ENCODE measurements at places on chromosomes 6 and 20.

DNA sequence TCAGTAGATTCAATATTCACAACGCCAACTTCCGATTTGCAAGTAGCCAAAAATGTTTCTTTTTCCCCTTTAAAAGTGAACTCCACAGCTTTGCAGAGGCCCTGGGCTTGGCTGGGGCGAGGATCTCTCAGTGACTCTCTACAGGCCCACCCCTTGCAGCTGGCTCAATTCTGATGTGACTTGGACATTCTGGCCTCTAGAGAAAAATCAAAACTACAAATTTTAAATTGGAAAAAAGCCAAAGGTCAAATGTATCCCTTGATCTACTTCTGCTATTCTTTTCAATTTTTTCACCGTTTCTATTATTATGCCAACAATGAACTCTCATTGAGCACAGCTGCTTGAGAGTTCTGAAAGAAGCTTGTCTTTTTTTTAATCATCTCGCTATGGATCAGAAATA is 245.9 kb upstream of the HS3ST5 start:
- no peak for DNase-seq

DNA sequence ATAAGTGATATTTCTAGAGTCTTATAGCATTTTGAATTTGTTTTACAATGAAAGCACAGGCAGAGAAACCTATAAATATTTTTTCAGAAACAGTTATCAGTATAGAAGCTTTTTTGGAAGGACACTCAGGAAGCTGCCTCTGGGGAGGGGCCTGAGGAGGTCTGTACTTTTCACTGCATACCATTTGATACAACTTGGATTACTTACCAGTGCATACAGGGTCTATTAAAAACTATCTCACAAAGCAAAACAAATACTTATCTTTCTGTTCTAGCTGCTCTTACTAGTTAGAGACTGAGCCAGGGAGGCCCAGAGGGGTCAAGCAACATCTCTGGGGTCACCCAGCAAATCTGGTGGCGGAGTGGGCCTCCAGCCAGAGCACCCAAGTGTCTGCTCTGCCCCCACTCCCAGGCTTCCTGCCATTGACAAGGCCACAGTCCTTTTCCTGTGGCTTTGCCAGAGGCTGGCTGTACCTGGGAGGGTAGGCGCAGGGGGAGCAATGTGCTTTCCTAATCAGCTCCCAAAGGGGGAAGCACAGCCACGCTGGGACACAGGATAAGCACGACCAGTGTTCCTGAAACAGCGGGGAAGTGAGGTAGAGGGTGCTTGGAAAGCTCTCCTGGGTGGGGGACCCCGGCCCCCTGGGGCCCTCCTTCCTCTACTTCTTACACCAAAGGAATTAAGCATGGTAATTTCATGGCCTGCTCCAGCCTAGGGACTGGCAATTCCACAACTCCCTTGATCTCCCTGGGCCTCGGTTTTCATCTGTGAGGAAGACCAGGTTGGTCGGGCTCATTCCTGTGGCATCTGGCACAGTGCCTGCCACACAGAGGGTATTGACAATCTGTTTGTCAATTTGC is 7.8 kb downstream of the TCF15 start:
- DNase-seq = no peak

- DNase-seq = no peak
Measured at GRCh38 chr6:168214586-168215104, 104.9 kb downstream of the DACT2 start.

GRCh38 chr6:4559281-4559875 is 216.8 kb upstream of the CDYL start:
- no peak for DNase-seq

DNA sequence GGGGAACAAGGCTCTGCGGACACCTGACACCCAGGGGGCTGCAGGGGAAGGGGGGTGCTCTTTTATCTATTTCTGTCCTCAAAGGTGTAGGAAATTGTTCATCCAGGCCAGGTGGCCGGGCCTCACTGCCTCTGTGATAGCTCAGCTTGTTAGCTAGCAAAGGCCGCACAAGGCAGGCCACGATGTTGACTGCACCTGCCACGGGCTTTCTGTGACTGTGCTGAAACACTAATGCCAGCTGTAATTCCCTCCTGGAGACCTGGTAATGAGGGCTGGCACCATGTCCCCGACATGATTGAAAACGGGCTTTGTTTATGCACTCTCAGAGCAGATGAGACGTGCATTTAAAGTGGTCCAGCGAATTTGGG is 61.4 kb upstream of the APCDD1L start:
- DNase-seq = no peak

DNA sequence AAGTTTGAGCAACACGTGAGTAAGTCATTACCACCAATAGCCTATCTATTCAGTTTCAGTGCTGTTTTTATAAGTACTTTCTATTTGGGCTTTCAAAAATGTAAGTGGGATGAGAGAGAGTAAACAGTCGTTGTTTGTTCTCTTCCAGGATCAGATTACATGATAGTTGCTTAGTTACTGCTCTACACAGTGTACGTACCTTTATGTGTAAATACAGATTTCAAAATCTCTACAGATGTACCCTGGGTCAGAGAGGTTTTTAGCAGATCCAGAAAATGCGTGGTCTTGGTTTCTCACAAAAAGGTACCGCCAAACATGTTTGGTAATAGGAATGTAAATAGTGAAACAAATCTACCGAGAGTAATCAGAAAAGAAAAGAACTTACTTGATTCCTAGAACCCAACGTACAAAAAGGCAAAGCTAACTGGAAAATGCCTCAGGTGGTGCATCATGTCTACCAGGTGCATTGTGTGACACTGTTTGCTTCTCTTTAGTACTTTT is 421.1 kb downstream of the BCKDHB start:
- DNase-seq = peak; percentile 75

DNA sequence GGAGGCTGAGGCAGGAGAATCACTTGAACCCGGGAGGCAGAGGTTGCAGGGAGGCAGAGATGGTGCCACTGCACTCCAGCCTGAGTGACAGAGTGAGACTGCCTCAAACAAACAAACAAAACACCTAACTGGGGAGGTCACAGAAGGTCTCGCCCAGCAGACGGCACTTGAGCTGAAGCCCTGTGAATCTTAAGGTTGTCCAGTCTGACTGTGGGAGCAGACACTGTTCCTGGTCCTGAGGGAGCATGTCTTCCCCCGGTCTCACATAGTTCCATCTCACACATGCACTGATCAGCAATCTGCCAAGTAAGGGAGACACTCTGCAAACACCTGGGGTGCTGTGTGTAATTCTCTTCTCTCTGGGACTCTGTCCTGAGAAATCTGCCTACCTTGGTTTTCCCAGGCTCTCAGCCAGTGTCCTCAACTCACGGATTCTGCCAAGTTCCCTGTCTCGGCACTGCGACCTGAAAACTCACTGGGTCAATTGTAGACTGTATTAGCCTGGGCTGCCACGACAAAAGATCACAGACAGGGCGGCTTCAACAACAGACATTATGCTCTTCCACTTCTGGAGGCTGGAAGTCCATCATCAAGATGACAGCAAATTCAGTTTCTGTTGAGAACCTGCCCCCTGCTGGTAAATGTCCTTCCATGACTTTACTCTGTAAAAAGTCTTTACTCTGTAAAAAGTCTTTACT is 94.3 kb downstream of the JPH2 start:
- DNase-seq = no peak

DNA sequence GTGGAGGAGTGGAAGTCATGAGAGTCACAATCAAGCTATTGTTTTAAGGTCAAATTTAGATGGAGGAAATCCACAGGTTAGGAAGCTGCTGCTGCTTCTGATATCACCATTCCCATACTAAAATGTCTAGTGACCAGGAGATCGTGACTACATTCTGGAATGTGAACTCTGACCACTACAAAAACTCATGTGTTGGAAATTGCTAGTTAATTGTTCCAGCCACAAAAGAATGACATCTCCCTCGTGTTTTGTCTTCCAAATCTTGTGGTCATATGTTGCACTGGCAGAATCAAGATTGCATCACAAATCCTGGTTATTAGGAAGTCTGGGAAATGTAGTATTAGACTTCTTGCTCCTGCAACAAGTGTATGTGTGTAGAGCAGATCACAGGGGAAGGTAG is 441.9 kb downstream of the CD109 start:
- DNase-seq = no peak

Data from DMS79 (cell line).